ENCODE measurements at places on chromosomes 5 and 9.

DNA sequence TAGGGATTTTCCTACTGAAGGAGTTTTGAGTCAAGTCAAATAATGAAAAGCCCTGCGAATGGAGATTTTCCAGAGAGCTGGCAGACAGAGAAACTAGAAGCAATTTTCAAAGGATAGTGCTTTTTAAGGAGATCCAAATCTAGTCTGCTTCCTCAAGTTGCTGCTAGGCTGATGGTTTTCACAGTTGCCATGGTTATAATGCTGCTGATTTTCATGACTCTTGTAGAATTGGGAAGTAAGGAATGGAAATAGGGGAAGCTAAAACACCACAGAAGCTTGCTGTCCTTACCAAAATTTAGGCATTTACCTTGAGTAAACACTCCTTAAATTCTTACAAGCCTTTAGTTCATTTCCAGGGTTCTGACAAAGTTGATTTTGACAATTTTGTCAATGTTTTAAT is 30.1 kb upstream of the HAPLN1 start:
- DNase-seq = no peak

- DNase-seq = no peak
These were observed 282.7 kb downstream of the ENC1 start for GRCh38 chr5:74357827-74358226.

GRCh38 chr9:107768224-107768623 is 278.7 kb upstream of the KLF4 start:
- DNase-seq = no peak

- no peak for DNase-seq
These were observed at the start of gene TMEM215 for GRCh38 chr9:32783168-32783891. Gene TMEM215 (plus strand): TSS chr9:32783540. CDS start chr9:32784184, 644 bp downstream.

- DNase-seq = no peak
These were observed 886.2 kb upstream of the DMAC1 start for GRCh38 chr9:8685825-8686224.

DNA sequence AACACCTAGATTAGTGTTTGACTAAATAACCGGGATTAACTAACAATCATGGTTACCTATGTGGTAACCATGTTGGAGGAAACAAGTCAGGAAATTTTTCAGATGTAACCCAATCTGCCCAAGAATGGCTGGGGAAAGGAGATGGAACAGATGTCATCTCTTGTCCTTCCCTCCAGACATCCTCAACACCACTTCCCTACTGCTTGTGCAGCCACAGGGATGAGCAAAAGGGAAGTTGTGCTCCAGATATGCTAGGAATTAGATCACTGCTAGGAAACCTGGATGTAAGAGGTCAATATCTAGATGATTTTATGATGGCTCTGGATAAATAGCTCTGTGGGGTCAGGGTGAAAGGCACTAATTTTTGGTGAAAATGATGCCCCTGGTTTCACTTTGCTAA is 61.3 kb upstream of the ELL2 start:
- no peak for DNase-seq

- DNase-seq = no peak
These were observed 26.9 kb upstream of the CORO2A start for GRCh38 chr9:98219364-98219716.

- no peak for DNase-seq
These were observed 17.8 kb downstream of the NIM1K start for GRCh38 chr5:43209833-43210232.

GRCh38 chr9:12819436-12820185 is 44.8 kb downstream of the LURAP1L start:
- DNase-seq = no peak

- DNase-seq = no peak
These were observed 91.8 kb upstream of the TNC start for GRCh38 chr9:115209601-115210306.

GRCh38 chr5:138180183-138180782 is 1.4 kb downstream of the KIF20A start:
- no peak for DNase-seq

DNA sequence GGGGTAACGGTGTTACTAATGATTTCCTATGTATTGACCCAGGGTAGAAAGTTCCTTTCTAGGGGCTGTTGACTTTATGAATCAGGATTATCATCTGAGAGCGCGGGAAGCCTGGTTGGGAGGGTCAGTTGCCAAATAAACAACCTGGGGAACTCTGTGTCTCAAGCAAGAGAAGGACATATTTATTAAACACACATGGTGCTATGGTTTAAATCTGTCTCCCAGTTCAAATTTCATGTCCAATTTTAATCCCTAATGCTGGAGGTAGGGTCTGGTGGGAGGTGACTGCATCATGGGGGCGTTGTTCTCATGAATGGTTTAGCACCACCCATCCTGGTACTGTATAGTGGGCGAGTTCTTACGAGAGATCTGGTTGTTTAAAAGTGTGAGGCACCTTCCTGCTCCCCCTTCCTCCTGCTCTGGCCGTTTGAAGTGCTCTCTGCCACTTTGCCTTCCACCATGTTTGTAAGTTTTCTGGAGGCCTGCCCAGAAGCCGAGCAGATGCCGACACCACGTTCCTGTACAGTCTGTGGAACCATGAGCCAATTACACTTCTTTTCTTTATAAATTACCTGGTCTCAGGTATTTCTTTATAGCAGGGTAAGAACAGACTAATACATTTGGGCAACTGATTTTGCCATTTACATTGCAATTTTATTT is 19.7 kb upstream of the GAS1 start:
- DNase-seq = no peak

DNA sequence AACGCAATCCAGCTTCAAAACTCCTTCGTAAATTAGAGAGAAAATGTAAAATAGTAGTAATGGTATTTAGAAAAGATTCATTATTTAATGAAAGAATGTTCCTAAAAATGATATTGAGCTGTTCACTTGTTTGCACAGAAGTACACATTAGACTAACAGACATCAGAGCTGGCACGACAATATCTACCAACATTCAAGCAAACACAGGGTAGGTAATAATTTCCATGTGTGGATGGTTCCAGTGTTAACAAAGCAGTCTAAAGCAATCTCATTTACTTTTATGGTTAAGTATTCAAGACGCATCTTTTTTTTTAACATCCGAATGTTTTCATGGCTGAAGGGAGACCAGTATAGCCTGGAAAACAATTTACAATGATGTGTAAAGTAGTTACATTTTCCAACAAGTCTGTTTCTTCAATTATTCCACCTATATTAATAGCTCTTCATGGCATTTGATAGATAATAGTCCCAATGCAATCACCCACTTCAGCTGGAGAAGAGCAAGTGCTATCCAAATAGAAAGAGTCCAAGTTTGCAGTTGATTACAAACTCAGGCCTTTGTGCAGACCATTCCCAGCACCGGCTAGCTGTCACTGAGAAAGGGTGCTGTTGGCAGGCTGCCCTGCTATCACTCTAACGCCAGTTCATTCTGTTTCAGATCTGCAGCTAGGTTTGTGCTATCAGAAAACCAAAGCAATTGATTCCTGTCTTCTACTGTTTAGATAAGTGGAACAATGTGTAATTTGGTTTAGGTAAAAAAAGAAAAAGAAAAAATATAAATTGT is 458.8 kb downstream of the DTWD2 start:
- no peak for DNase-seq

DNA sequence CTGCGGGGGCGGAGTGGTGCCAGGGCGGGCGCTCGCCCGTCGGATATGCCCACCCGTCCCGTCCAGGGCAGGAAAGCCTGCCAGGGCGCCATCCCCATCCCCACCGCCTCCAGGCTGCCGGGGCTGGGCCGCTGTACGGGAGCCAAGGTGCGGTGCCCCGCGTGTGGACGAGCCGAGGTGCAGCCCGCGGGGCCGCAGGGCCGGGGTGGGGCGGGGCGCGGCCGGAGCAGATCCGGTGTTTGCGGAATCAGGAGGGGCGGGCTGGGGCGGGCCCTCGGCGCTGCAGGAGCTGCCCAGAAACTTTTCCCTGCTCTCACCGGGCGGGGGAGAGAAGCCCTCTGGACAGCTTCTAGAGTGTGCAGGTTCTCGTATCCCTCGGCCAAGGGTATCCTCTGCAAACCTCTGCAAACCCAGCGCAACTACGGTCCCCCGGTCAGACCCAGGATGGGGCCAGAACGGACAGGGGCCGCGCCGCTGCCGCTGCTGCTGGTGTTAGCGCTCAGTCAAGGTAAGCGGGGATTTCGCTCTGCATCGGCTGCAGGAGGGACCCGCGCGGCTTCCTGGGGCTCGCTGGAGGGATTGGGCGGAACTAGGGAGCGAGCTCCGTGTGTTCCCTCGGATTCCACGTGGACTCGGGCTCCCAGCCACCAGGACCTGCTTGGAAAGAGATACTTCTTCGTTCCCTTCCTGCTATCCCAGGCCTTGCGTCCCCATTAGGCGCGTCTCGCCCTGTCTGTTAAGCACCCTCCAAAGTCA is at the start of gene ITGA2:
Gene ITGA2, plus strand, starts transcription at position 328 of the 756 bp plus-strand sequence. Its CDS starts 117 bp downstream, at position 445.
- DNase-seq = no peak

DNA sequence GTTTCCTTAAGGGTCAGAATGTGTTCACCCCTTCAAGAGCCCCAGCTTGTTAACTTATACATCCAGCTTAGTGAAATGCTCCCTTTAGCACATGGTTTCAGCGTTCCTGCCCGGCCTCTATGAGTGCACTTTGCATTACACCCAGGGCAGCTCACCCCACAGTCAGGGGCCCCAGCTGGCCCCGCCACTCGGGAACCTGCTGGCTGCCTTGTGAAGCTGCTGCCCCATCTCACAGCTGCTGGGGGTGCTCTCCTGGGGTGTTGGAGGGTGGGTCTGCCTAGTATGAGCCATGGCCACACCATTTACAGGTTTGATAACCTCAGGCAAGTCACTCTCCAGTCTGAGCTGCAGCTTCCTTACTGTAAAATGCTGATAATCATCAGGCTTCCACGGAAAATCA is 32.2 kb downstream of the HRH2 start:
- DNase-seq = no peak

GRCh38 chr9:6910032-6910431 is 152.3 kb downstream of the KDM4C start:
- no peak for DNase-seq
